ENCODE measurements at places on chromosomes 7 and 10.

GRCh38 chr7:116802746-116803152 is 59.6 kb upstream of the CAPZA2 start:
- peak; percentile 50 for DNase-seq

GRCh38 chr7:75716992-75717626 is 21.6 kb downstream of the HIP1 start:
- DNase-seq, result no peak

GRCh38 chr10:132274581-132274980 is 33.2 kb downstream of the STK32C start:
- DNase-seq, result no peak

DNA sequence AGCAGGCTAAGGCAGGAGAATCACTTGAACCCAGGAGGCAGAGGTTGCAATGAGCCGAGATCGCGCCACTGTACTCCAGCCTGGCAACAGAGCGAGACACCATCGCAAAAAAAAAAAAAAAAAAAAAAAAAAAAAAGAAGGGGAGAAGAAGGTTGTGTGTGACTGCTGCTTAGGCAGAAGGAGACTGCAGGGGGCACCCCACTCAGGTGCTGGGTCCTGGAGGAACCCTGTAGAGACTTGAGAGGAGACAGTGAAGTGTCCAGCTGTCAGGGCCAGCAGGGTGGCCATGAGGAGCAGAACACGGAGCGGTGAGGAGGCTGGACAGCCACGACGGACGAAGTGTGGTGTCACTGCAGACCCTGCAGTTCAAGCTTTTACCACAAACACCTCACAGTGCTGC is 99.0 kb upstream of the NMT2 start:
- no peak for DNase-seq

GRCh38 chr7:32170838-32171237 is 100.6 kb upstream of the PDE1C start:
- DNase-seq, result no peak

GRCh38 chr7:141073173-141073640 is 657 bp upstream of the TMEM178B start:
- peak; percentile 75 for DNase-seq

DNA sequence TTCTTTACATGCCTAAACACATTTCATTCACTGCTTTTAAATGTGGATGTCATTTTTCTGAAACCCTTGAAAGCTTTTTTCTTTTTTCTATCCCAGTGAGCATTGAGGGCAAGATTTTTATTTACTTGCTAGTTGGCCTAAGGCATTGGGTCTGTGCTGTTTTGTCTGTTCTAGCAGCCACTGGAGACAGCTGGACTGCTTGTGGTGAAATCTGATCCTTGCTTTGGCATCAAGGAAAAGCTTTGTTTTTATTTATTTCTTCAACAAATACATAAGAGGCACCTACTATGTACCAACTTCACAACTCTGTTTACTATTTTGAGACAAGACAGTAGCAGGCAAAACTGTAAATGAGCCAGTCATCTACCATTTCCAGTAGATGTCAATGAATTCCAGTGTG is 28.4 kb upstream of the PDLIM1 start:
- DNase-seq, result no peak

GRCh38 chr10:47378183-47378510 is 5.9 kb downstream of the ZNF488 start:
- no peak for DNase-seq

GRCh38 chr10:98577168-98577567 is 130.4 kb upstream of the HPS1 start:
- DNase-seq, result no peak

- peak; percentile 57 for DNase-seq
These were observed 31.7 kb upstream of the LBX1 start for GRCh38 chr10:101260764-101261481.

DNA sequence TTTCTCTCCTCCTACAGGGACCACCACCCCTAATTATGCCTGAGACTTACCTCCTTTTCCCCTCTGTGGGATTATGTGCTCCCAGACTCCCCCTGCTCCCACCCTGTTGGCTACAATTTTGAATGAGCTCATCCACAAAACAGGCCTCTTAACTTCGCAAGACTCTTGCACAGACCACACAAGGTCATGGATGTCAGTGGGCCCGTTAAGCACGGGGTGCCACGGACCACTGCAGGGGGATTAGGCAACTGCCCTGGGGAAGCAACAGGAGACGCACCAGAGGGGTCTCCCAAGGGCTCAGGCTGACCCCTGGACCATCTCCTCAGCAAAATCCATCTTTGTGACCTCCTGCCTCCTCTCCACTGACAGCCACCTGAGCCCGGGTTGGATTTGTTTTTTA is 42.1 kb upstream of the COL13A1 start:
- DNase-seq, result no peak

DNA sequence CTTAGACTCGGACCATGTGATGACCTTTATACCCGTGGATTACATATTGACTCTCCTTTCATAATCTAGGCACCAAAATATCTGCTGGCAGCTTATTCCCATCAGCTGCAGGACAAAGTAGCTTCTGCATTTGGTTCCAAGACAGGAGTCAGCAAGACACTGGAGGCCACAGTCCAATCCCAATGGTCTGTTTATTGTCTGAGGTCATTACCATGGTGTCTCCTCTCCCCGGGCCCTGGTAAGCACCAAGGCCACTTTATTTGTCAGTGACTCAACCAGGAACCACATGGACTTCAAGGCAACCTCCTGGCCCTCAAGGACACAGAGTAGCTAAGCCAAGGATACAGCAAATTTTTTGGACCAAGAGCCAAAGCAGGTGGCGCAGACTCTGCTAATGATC is 36.1 kb downstream of the KCNMA1 start:
- no peak for DNase-seq

DNA sequence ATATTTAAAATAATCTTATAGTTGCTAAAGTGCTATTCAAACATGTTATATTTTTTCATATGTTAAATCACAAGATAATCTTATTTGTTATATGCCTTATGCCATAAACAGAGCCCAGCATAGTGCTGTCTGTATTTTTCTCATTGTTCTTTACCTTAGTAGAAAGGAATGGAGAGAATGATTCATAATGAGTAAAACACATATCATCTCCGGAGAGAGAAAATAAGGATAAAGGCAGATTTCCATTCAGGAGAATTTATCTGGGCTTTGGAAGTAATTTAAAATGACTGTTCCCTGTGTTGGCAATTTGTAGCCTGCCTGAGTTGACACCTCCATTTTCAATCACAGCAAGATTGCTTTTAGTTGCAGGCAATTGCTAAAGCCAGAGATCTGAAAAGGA is 30.2 kb downstream of the CHN2 start:
- no peak for DNase-seq

- no peak for DNase-seq
These were observed 47.4 kb downstream of the GPR37 start for GRCh38 chr7:124718032-124718766.

DNA sequence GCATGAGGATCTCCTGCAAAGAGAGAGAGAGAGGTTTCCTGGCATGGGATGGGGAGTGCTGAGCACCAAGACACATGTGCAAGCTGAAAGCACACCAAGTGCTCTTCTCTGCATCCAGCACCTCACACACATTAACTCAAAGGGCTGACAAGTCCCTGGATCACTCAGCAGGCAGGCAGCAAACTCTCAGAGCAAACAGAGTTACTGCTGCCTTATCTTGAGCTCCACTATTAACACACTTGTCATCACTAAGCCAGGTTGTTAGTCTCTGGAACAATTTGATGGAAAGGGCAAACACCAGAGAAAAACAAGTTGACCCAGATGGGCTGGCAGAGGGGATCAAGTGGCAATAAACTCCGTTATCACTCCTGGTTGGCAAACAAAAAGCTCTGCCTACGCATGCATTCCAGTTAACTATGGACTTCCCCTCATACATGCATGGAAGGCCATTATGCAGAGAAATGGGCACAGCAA is 349.9 kb downstream of the KCNMA1 start:
- DNase-seq, result no peak

DNA sequence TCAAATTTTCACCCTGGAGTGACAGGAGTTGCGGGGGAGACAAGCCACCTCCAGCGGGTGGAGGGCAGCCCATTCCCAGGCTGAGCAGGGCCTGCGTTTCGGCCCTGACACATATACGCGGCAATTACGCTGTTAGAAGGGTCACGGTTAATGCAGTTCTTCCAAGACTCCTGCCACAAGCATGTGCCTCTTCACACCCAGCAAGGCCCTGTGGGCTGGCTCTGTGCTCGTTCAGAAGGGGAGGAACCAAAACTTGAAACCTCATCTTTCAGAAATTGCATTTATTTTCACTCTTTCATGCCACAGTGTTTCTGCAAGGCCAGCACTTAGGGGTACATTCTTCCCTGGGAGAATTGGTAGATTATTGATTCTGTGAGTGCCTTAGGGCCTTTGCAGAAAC is 24.7 kb downstream of the LRMDA start:
- no peak for DNase-seq

GRCh38 chr7:135232720-135233119 is 918 bp upstream of the STRA8 start:
- peak; percentile 75 for DNase-seq

GRCh38 chr10:44008917-44009709 is 360.4 kb upstream of the ZNF32 start:
- DNase-seq, result no peak

GRCh38 chr10:89256962-89257361 is 5.4 kb upstream of the LIPA start:
- DNase-seq, result no peak

GRCh38 chr7:141617280-141617679 is 66.1 kb downstream of the AGK start:
- DNase-seq, result no peak

DNA sequence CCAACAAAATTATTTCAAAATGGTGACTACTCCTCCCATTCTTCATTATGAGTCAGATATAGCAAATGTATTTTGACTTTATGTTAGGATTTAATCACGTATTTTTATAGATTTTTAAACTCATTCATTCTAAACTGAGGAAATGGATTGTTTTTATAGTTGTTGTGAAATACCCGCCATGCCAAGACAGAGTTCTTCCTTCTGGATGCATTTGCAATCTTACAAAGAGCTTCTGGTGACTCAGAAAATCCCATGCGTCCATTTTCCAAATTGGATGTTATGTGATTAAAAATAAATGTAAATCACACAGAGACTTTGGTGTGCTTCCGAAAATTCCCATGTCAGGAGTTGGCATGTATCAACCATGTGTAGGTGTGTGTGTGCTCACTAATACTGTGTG is 179.3 kb downstream of the TRIL start:
- DNase-seq, result no peak

DNA sequence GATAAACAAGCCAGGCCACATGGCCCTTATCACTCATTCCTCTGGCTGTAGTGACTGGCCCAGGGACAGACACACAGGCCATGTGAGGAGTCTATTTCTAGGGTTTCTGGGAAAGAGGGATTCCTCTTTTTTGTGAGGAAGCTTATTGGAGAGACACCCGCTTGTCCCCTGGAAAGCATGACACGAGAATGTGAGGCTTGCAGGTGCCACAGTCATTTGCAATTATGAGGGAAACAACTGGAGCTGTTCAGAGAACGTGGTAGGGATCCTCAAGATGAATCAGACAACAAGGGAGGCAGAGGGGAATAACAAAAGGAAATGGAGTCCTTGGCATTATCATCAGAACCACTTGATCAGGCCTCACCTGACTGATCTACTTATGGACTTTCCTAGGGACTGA is 64.5 kb downstream of the ADCYAP1R1 start:
- DNase-seq, result no peak

GRCh38 chr7:80859272-80859970 is 59.4 kb downstream of the SEMA3C start:
- DNase-seq, result no peak

- DNase-seq, result no peak
These were observed 29.6 kb downstream of the PFKFB3 start for GRCh38 chr10:6232225-6232807.

- no peak for DNase-seq
These were observed 119.4 kb downstream of the ST7 start for GRCh38 chr7:117072620-117073118.

GRCh38 chr7:22319424-22320403 is 37.2 kb downstream of the RAPGEF5 start:
- no peak for DNase-seq

GRCh38 chr7:28626624-28627262 is 214.4 kb downstream of the CREB5 start:
- peak; percentile 67 for DNase-seq

- no peak for DNase-seq
These were observed 1121.4 kb downstream of the XPNPEP1 start for GRCh38 chr10:108801775-108802517.

DNA sequence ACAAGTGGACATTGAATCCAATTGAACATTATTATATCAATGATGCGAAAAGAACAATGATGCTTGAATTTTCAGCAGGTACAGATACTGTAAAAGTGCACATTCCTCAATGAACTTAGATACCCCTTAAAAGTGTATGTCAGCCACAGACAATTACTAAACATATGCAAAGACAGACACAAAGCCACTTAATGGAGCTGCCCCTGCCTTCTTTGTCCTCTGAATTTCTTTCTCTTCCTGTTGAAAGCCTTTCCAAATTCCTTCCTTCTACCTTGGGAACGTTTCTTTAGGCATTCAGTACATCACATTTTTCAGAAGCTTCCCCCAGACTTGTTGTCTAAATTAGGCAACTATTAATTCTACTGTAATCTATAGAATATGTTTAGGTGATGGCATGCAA is 706.8 kb upstream of the MBL2 start:
- peak; percentile 57 for DNase-seq

DNA sequence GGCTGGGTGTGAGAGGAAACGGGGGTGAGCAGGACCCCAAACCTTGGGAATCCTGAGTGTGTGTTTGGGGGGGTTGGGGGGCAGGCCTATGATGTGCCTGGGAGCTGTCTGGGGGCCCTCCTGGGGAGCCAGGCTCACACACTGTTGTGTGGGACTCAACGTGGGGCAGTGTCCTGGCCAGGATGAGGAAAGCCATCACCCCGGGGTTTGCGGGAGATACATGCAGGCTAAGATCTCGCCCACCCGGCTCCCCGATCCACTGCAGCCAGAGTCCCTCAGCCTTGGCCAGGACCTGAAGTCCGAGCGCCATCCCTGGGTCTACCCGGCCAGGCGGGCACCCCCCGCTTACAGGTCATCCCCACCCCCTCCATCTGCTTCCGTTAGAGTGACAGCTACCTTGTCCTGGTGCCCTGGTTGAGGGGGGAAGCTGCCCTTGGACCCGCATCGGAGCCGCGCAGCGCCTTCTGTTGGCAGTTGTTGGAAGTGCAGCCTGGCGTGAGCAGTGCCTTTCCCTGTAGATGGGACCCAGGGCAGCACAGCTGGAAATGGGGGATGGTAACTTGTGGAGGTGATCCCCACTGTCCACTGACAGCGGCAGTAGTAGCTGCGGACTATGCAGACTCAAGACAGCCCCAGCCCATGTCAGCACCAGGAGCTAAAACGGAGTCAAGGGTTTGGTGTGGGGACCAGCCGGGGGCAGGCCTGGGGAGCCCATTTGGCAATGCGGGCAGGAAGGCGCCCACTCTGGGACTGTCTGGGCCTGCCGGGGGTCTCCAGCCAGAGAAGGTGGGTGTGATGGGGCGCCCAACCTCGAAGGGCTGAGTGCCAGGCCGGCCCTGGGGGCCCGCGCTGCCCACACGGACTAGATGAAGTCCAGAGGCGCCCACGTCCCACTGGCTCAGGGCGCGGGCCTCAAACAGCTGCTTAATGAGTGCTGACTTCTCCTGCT is 885.6 kb upstream of the ZNF722 start:
- no peak for DNase-seq

Measured in iPS-NIHi11 (cell line).